ENCODE measurements at places on chromosomes 1 and 21.

GRCh38 chr1:51072651-51073050, 29.4 kb upstream of the C1orf185 start:
- DNase-seq: no peak

DNA sequence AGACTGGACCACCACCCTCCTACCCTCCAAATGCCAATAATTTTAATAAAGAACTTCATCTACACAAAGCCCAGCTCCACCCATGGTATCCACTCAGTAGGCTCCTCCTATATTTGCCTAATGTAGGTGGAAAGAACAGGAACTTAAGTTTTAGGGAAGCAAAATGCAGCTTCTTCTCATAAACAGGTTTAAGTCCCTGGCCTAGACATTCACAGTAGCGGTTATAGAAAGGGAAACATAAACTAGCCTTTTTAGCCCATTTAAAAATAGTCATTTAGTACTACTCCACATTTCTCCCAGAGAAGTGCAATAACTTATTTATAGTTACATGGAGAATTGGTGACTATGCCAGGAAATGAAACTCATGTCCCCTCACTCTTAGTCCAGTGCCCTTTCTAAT, 56.6 kb upstream of the CPLANE2 start:
- DNase-seq: no peak

GRCh38 chr1:242813490-242814091, 289.1 kb upstream of the PLD5 start:
- DNase-seq: no peak

DNA sequence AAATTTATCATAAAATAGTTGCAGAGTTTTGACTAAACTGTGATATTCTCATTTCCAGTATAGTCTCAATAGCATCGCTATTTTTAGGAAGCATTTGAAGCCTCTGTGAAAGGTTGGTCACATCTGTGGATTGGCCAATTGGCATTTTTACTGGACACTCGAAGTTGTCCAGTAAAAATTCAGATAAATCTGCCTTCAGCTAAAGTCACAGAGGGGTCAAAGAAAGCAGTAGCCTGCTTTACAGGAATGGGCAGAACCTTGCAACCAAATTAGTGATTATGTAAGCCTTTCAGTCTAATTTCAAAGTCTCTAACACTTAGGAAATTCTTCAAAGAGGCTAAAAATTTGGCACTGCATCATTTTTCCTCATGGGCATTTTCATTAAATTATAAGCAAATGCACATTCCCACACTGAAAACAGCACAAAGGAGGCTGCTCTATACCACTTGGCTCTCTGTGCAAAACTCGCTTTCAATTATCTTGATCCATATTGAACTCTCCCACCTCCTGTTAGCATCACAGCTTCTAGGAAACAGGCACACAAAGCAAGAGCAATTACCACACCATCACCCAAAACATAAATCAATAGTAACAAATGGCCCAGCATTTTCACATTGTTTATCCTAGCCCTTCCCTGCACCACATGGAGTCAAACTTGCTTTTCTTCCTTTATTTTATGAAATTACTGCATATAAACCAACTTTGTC, 318.5 kb upstream of the DUSP10 start:
- no peak for DNase-seq

DNA sequence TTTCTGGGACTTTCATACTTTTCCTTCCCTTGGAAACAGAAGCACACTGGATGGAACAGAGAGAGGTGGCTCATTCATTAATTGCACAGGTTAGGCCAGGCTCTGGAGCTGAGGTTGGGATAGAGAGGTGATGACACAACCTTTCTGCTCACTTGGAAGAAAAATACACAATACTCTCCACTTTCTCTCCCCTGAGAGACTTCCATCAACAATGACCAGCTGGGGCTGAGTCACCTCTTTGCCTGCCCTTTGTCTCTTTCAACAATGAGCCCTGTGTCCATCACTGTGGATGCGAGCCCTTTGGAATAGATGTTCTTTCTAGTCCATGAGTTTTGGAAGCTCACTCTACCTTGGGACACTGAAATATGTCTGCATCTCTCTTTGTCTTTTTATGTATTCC, 43.1 kb downstream of the ATP2B4 start:
- no peak for DNase-seq
